ENCODE measurements at places on chromosomes 3 and 15.

- DNase-seq = no peak
Measured at GRCh38 chr3:50777680-50778079, 103.0 kb downstream of the DOCK3 start.

GRCh38 chr3:124928333-124929202, 6.0 kb downstream of the MUC13 start:
- peak; percentile 21 for DNase-seq

DNA sequence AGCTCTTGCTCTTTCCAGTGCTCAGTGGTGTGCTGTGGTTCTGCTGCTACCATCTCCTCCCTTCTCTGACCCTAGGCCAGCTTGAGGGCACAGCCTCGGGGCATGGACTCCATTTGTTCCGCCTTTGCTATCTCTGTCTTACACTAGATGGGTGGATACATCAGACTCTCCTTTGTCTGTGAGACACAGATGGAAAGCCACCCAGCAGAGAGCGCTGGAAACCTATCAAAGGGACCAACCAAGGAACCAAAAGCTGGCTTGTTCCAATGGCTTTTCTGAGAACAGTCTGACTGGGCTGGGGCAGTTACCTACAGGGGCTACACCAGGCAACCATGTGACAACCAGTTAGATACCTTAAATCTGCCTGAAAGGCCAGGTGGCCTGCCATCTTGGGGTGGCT, 63.8 kb downstream of the NPTN start:
- no peak for DNase-seq

DNA sequence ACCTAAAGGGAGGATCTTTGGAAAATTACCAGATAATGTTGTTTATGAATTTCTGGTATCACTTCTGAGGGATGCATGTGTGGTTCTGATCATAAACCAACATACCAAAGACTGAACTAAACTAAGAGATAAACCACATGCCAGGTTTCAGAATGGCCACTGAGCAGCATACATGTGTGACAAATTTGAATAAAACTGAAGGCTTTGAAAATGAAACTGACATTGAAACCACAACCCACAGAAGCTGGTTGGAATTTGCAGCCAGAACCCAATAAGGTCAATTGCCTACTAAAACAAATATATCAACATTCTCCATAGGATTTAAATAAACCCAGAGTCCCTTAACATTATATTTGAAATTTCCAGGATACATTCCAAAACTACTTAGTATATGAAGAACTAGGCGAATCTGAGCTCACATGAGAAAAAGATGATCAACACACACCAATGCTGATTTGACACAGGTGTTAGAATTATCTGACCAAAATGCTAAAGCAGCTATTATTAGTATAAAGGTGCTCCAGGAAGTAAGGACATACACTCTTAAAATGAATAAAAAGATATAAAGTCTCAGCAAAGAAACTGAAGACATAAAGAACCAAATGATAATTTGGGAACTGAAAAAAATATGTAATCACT, 125.0 kb downstream of the ZNF280D start:
- DNase-seq = no peak

DNA sequence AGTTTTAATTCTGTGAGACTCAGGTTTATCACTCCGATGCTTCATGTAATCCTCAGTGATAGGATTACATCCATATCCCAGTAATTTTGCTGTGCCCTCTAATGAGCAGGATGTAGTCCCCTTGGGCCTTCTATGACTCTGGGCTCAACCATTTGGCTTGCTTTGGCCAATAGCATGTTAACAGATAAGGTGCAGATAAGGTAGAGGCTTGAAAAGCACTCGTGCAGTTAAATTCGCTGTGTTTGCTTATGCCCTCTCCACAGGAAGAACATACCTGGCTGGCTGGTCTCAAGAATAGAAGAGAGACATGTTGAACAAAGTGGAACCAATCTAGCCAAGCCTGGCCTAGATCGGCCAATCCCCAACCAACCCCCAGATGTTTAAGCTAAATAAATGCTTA, 20.1 kb downstream of the CCDC13 start:
- no peak for DNase-seq

DNA sequence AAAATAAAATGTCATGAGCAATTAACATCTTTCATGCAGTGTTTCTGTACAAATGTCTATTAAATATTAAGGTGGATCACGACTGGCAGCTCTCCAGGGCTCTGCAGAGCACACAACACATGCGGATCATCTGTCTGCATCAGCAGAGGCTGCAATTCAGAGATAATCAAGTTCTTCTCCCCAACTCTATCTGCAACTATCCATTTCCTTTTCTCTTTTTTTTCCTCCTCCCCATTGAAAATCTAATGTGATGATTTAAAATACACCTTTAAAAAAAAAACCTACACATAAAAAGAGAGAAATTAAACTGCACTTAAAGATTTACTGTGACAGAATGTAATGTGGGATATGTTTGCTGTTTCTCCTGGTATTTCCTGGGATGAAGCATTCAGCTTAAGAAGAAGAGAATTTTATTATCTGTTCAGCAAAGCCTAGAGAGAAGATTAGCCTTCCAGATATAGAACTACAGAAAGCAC, 352.6 kb upstream of the CCDC54 start:
- no peak for DNase-seq

DNA sequence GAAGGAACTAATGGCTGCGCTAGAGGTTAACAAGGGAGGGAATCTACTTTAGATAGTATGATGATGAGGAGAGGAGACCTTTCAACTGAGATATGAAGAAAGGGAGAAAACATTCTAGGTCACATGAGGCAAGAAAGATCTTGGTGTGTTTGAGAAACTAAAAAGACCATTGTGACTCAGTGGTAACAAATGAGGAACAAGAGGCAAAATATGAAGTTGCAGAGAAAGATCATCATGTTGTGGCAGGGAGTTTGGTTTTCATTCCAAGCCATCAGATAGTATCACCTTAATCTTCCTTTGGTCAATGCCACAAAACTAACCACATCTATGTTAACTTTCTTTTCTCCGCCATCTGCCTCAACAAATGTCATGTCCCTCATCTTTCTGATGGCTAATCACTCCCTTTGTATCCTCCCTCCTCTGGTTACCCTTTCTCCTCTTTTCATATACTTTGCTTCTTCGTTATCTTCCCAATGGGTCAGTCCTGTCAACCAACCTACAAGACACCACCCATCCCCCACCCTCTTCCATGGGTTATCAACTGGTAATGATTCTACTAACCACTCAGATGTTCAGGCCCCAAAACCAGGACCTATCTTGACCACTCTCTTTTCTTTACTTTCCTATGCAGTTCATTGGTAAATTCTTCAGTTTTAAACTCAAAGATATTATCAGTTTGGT, 2.4 kb upstream of the PDCD6IP start:
- DNase-seq = no peak

GRCh38 chr3:42099020-42099765, 8.0 kb downstream of the TRAK1 start:
- DNase-seq = no peak

DNA sequence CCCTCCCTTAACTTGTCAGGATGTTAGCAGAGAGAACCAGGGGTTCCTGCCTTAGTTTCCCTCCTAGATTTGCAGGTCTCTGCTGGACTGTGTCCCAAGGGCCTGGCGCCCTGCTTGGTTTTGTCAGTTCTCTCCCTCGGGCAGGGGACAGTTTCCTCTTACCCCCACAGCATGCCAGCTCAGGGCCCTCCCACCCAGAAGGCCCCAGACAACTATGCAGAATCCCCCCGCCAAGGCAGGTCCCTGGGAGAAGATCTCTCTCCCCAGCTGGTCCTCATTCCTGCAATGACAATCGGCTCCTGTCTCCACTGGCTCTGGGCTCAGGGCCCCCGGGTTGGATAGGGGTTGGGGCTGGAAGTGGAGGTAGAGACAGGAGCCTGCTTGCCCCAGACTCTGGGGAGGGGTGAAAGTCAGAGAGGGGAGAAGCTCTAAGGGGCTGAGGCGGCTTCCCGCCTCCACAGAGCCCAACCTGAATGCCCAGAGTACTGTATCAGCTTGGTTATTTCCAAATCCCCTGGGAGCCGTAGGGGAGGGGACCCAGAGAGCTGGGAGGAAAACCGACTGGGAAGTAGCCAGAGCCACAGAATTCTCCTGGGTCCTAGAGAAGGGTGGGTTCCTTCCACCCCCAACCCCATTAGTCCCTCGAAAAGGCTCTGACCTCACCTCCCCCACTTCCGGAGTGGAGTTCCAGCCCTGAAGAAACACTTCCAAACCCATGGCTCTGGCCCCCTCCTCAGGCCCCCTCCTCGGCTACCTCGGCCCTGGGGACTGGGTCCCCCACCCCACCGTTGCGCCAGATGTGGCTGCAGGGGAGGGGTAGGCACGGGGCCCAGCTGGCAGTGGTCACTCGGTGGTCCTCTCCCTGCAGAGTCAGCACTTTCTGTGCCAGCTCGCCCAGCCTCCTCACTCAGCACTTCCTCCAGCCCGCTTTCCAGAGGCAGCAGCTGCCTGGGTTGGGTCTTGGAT, 3.8 kb upstream of the LOXL1 start:
- DNase-seq = no peak

- no peak for DNase-seq
Measured at GRCh38 chr15:63860555-63860954, 26.8 kb upstream of the HERC1 start.

DNA sequence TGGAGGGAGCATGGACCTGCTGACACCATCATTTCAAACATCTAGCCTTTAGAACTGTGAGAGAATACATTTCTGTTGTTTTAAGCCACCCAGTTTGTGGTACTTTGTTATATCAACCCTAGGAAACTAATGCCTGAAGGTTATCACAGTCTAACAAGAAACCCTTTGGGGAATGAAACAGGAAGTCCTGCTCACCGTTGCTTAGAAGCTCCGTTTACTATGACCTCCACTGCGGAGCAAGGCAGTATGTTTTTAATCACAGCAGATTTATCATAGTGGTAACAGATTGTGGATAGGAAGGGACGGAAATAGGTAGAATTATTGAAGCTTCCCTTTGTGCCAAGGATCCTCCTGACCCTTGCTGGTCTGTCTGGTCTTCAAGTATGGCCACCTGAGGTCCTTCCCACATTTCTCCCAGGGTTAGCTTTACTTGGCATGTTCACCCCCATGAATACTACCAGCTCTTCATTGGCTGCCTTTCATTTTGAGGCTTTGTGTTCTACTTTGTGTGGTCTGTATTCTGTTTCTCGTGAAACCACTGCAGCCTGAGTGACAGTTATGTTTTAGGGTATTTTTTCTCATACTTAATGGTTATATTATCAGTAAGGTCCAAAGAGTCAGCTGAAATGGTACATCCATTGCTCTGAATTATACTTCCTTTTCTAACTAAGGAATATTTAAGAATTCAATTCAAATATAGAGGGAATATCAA, 201.6 kb downstream of the CHST2 start:
- DNase-seq = no peak

GRCh38 chr3:162978136-162978535, 1481.5 kb downstream of the OTOL1 start:
- no peak for DNase-seq
